Temporal lobe (tissue), 4 donors: ENCODE measurements at places on chromosomes 7 and 10. TPM values are rescaled to one million over a fixed set of nuclear protein-coding genes. Genes with fewer than 3 reads are reported as not detected.

The ADGRA1 gene
- 3.9 TPM for total RNA-seq

The ASB10 gene
- not detected for total RNA-seq

The CBX3 gene
- total RNA-seq: 166 TPM

The LDB3 gene
- total RNA-seq: 0.25 TPM

The ZPBP gene
- total RNA-seq: not detected

The TMEM225B gene
- total RNA-seq: 0.49 TPM

The CHST3 gene
- 5.4 TPM for total RNA-seq

The TAS2R5 gene
- 1.5 TPM for total RNA-seq

The TMEM273 gene
- total RNA-seq: 1.2 TPM

The LAMB1 gene
- total RNA-seq: 29.5 TPM

The NANOS1 gene
- total RNA-seq: 5.2 TPM

The STRIP2 gene
- 9.6 TPM for total RNA-seq
